Germinal center (tissue), 1 donor: ENCODE measurements at places on chromosomes 5 and 9.

GRCh38 chr9:19516348-19516747 is 107.5 kb downstream of the ACER2 start:
- DNase-seq, result no peak

GRCh38 chr5:68950930-68951329 is 142.9 kb upstream of the SLC30A5 start:
- no peak for DNase-seq

DNA sequence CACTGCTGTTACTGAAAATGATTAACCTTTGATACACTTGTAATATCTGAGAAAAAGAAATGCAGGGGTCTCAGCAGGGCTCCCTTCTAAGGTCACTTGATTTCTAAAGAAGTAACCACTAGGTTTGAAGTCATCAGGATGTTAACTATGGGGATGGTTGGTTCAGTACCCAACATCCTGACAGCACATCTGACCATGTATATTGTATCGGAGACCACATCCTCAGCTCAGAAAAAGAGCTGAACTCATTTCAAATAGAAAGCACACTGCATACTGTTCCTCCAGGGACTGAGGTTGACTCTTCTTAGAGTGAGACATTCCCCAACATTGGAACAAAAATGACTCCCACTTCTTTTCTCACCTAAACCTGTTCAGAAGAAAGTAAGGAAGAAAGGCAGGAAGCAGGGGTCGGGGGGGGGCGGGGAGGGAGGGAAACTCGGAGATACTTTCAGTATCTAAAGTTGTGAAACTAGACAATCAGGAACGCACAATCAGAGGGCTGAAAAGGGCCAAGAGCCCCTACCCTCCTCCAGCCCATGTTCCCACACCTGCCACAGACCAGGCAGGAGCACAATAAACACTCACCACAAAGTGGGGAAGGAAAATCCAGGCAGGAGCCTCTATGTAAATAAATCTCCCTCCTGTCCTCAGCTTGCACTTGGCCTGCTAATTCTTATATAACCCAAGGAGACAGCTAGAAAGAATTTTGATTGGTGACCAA is 730 bp upstream of the GZMA start:
- no peak for DNase-seq

DNA sequence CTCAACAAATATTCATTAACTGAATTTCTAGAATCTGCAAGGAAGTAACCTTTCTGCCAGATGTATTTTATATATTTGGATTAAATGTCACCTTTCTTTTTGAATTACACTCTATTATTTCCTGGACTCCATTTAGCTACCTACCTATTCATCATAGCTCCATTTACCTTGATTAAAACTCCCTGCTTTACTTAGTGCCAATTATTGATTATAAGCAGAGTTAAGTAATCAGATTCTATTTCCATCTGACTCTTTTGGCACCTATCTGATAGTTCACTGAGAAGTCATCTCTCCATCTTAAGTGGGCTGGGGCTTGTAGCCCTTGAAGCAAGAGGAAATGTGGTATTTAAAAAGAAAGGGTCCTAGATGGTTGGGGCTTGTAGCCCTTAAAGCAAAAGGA is 88.6 kb downstream of the TRPM3 start:
- DNase-seq, result no peak

- no peak for DNase-seq
Measured at GRCh38 chr9:17130291-17130690, 4.5 kb upstream of the CNTLN start.

- DNase-seq, result no peak
Measured at GRCh38 chr5:62199792-62200716, 106.0 kb upstream of the KIF2A start.

DNA sequence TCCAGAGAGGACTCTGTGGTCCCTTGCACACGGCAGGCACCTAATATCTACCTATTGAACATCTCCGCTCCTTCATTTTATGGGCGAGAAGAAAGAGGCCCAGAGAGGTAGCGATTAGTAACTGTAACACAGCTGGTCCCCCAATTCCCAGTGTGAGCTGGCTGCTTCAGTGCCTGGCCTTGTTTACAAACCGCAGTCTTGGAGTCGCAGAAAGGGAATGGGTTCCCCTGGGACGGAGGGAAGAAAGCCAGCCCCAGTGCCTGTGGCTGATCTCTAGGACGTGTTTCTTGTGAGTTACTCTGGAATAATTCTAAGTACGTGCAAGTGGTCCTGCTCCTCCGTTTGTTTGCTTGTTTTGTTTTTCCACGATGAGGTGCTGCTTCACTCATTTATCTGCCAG is 52.0 kb downstream of the CFAP77 start:
- DNase-seq, result no peak

- no peak for DNase-seq
Measured at GRCh38 chr5:1246711-1247431, 21.7 kb downstream of the SLC6A18 start.
